Cortex of kidney (tissue), 1 donor: ENCODE measurements at places on chromosomes 5 and 9.

DNA sequence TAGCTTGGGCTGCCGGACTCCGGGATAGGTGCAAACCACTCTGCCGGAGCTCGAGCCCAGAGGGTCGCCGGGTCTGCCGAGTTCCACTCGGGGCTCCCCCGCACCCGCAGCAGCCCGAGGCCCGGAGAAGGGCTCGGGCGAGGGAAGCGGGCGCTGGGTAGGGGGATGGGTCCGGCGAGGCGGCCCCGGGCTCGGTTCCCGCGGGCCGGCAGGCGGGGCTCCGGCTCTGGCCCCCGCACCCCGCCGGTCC lies 507 bp downstream of the RICTOR start:
- no peak for DNase-seq

DNA sequence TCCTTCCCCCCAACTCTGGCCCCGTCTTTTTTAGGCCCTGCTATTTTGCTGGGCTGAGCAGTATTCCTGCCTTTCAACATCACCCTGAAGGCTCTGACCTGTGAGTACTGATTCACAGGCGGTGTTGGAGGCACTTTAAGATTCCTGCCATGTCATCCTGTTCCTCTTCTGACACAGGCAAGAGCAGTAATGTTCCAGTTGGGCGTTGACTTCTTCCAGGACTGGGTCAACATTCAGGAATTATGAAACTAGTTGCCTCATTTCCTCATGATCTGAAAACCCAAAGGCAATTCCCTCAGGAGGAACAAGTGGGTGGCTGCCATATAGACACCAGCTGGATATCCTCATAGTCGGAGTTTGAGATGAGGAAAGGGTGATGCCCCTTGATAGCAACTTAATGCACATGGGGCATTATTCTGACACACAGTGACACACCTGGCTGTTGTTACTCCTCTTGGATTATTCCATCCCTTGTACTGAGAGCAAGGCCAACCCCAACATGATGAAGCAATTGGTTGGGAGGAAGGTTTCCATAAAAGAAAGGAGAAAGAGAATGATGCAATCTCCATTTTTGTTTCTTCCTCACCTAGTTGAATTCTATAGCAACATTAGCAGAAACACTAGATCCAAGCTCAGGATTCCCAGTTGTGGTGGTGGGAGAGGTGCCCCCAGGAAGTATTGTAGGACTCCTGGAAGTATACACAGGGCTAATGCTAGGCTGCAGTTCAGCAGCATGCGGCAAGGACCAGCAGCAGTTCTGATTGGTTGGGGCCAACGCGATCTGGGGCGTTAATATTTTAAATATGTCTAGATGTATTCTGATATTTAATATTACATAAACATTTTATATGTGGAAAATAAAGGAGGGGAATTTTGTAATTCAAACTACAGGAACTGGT lies 19.6 kb upstream of the GLRX start:
- no peak for DNase-seq

- no peak for DNase-seq
Observed at GRCh38 chr5:91053741-91054025, 329.4 kb downstream of the ARRDC3 start.

DNA sequence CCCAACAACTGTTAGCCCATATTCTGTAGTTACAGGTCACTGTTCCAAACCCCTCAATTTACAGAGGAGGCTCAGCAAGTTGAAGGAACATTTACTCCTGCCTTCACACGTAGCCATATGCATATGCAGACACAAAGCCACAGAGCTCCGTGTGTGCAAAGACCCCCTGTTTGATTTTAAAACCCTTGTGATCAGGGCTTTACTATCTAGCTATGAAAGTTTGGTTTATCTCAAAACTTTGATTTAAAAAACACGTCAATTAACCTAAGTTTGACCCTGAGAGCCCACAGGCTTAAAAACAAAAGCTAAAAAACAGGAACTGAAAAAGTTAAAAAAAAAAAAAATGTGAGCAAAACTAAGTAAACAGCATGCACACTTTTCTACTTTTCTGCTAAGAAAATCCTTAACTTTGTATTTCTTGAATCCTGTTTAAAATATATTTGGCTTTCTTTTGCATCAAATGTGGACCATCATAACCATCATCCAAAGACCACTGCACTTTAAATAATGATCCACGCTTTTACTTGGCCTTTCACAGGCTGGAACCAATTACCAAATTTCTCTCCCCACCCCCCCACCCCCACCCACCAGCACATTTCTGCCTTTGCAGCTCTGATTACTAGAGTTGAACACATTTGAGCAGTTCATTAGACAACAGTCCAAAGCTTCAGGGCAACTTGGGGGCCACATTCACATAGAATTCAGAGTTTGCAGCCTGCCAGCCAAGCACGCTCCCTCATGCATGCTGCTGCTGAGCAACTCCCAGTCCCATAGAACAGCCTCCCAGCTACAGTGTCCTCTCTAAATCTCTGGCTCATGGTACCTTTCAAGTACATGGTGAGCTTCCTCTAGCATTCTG lies 128.8 kb upstream of the MAP3K1 start:
- DNase-seq = no peak

GRCh38 chr9:107375651-107376369 lies 92.7 kb downstream of the RAD23B start:
- no peak for DNase-seq

- no peak for DNase-seq
Observed at GRCh38 chr5:74251141-74252035, 389.1 kb downstream of the ENC1 start.

- no peak for DNase-seq
Observed at GRCh38 chr5:150580917-150581316, 59.5 kb upstream of the SYNPO start.

- DNase-seq = no peak
Observed at GRCh38 chr5:55913466-55914413, 62.6 kb downstream of the IL31RA start.
